HCT116 (cell line): ENCODE measurements at places on chromosomes 16 and 17. TPM values are rescaled to one million over a fixed set of nuclear protein-coding genes. Genes with fewer than 3 reads are reported as not detected.

KARS1 gene
- total RNA-seq: 196 TPM

CNGB1 gene
- total RNA-seq: not detected

FBXO31 gene
- 52.1 TPM for total RNA-seq

DNA sequence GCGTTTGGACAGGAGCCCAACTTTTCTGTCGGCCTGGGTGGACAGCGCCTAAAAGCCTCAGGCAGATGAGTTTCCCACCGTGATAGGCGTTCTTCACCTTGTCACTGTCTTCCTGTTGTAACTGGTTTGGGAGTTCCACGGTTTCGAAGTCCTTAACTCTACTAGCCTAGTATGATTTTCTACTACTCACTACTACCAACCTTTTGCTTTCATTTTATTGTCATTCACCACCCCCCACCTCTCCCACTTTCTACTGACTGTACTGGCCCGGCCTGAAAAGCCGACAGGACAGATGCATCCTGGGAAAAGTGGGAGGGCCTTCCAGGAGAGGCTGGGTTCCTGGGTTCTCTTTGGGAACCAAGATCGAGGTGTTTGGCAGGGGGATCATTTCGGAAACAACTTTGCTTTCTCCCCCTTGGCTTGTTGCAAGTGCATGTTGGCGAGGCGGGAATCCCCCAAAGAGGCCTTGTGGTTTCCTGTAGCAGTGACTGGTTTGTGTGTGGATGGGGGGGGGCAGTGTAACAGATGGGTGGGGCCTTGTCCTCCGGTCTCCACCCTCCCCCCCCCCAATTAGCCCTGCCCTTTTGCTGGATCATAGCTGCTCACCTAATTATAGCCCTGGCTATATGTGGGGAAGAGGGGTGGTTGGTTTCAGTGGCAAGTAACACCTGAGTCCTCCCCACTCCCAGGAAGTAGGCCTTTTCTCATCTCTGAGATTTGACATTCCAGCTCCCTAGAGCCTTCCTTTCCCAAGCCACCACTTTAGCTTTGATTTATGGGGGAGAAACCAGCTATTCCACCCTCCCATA is 1.4 kb downstream of the EIF5A start:
- peak; percentile 72 for DNase-seq
- peak overlapping the region; percentile 98 for H3K27ac ChIP-seq
- peaks cover 46% of the 10 kb centered on the region for H3K36me3 ChIP-seq

DNA sequence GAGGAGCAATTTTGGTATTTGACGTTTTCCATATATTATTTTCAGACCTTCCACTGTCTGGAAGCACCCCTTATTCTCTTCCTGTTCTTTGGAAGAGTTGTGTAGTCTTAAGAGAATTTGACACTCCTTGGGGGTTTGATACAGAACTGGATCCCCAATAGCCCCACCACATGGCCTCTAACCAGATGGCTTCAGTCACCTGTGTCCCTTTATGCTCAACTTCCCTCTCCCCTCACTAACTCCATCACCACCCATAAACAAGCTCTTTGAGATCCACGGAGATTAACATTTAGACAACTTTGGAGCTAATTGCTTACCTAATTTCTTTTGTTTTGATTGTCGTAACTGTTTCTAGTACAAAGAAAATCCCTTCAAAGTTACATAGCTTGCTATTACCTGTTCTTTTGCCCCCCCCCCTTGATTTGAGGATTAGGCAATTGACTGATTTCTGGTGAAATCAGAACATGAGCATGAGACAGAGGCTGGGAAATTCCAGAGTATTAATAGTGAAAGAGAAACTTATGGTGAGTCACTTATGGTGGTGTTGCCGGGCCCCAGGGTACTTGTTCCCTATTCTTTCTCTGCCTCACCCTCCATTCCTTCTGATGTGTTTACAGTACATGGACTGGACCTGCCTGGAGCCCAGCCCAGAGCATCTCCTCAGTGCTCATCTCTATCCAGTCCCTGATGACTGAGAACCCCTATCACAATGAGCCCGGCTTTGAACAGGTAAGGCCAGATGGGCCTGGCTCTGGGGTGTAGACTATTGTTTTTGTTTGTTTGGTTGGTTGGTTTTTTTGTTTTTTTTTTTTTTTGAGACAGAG is 7.5 kb downstream of the UBE2Z start:
- no peak overlapping the region for H3K27ac ChIP-seq
- H3K4me3 ChIP-seq: no peak overlapping the region
- DNase-seq: no peak
- peaks cover 1% of the 10 kb centered on the region; the same call in 1 of the 2 replicates for H3K4me1 ChIP-seq
- H3K27me3 ChIP-seq: no peaks in the 10 kb centered on the region
- peaks cover 75% of the 10 kb centered on the region for H3K36me3 ChIP-seq

- no peak within 1 kb of the TSS for H3K27ac ChIP-seq
- H3K36me3 ChIP-seq: no peaks in the 10 kb centered on the region
- no peaks in the 10 kb centered on the region for H3K27me3 ChIP-seq
- H3K4me1 ChIP-seq: no peaks in the 10 kb centered on the region
Measured at GRCh38 chr16:22092143-22092933, at the start of gene VWA3A. TSS of gene VWA3A (plus strand) at chr16:22092541. CDS start at chr16:22092638, 97 bp downstream.

DNA sequence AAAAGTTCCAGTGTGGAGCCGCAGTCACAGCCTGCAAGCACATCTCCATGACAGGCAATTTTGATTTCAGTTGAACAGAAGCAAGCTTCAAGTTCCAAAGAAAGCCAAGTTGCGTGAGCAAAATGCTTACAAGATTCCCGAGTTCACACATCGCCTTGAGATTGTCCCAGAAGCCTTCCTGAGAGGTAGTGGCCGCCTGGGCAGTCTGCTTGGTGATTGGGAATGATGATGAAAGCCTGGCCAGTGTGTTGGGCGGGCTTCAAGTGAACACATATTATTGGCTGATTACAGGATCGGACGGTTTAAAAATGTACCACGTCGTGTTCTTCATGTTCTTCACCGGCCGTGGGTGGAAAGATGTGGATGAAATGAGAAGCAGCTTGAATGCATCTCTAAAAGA is 185.5 kb downstream of the FOXL1 start:
- no peak overlapping the region for H3K27ac ChIP-seq
- no peak overlapping the region for H3K4me3 ChIP-seq
- no peaks in the 10 kb centered on the region; the same call in 1 of the 2 replicates for H3K4me1 ChIP-seq
- peaks cover 42% of the 10 kb centered on the region for H3K27me3 ChIP-seq

GRCh38 chr17:79966681-79967080 is 69.0 kb downstream of the TBC1D16 start:
- no peak for DNase-seq
- H3K4me3 ChIP-seq: no peak overlapping the region
- H3K4me1 ChIP-seq: no peaks in the 10 kb centered on the region
- no peaks in the 10 kb centered on the region for H3K27me3 ChIP-seq
- no peak overlapping the region for H3K27ac ChIP-seq
- H3K36me3 ChIP-seq: no peaks in the 10 kb centered on the region

GRCh38 chr16:59634951-59635350 is 900.8 kb upstream of the GOT2 start:
- no peak overlapping the region for H3K27ac ChIP-seq
- no peak overlapping the region for H3K4me3 ChIP-seq
- H3K27me3 ChIP-seq: no peaks in the 10 kb centered on the region
- H3K36me3 ChIP-seq: no peaks in the 10 kb centered on the region
- no peaks in the 10 kb centered on the region for H3K4me1 ChIP-seq
- DNase-seq: no peak

- H3K36me3 ChIP-seq: no peaks in the 10 kb centered on the region
- no peaks in the 10 kb centered on the region for H3K4me1 ChIP-seq
- DNase-seq: no peak
Measured at GRCh38 chr17:49779156-49779738, 9.2 kb upstream of the KAT7 start.

GRCh38 chr16:86756882-86757703 is 178.7 kb downstream of the FOXL1 start:
- DNase-seq: no peak
- H3K36me3 ChIP-seq: no peaks in the 10 kb centered on the region
- H3K4me3 ChIP-seq: no peak overlapping the region
- no peak overlapping the region for H3K27ac ChIP-seq
- H3K27me3 ChIP-seq: peaks cover 6% of the 10 kb centered on the region; the same call in 1 of the 2 replicates
